Colonic mucosa (tissue), 4 donors: ENCODE measurements at places on chromosomes 4 and X. TPM values are rescaled to one million over a fixed set of nuclear protein-coding genes. Genes with fewer than 3 reads are reported as not detected.

DNA sequence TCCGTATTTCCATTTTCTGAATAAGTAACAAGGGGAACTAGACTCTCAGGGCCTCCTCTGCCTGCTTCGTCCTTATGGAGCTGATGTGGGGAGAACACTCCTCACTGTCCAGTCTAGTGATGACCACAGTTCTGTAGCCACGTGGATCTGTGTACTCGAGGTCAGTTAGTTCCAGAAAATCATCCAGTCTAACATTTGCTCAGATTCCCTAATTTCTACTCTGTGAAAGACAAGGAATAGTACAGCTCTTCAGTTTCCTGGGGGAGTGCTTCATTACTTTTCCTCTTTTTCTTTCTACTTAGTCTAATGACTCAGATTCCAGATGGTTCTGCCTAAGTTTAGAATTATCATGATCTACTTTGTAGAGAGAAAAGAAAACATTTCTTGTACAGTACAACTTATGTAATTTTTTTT is 82.6 kb downstream of the SORBS2 start:
- H3K36me3 ChIP-seq = no peaks in the 10 kb centered on the region
- DNase-seq = no peak
- no peaks in the 10 kb centered on the region for H3K27me3 ChIP-seq

Gene RAB33A
- 0.50 TPM for total RNA-seq

Gene GPR119
- total RNA-seq = 0.32 TPM

DNA sequence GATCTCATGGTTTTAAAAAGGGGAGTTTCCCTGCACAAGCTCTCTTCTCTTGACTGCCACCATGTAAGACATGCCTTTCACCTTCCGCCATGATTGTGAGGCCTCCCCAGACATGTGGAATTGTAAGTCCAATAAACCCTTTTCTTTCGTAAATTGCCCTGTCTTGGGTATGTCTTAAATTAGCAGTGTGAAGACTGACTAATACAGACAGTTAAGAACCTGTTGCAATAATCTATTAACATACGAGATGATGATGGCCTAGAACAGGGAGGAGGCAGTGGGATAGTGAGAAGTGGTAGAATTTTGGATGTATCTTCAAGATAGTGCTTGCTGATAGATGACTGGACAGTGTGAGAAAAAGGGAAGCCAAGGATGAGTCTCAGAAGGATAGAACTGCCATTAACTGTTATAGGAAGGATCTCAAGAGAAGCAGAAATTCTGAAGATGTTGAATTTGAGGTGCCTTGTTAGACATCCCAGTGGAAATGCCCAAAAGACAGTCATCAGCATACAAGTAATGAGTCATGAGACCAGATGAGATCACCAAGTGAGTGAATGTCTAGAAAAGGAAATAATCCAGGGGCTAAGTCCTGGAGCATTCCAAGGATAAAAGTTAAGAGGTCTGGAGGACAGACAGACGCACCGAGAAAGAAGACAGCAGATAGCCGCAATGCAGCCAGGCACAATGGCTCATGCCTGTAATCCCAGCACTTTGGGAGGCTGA is 38.8 kb upstream of the UGDH start:
- no peak for DNase-seq
- H3K27me3 ChIP-seq = no peaks in the 10 kb centered on the region
- no peak overlapping the region for H3K4me3 ChIP-seq
- H3K27ac ChIP-seq = no peak overlapping the region
- no peaks in the 10 kb centered on the region for H3K36me3 ChIP-seq

Gene ZFP92
- total RNA-seq = 0.10 TPM
